ENCODE measurements at places on chromosomes 2 and 18. TPM values are rescaled to one million over a fixed set of nuclear protein-coding genes. Genes with fewer than 3 reads are reported as not detected.

DNA sequence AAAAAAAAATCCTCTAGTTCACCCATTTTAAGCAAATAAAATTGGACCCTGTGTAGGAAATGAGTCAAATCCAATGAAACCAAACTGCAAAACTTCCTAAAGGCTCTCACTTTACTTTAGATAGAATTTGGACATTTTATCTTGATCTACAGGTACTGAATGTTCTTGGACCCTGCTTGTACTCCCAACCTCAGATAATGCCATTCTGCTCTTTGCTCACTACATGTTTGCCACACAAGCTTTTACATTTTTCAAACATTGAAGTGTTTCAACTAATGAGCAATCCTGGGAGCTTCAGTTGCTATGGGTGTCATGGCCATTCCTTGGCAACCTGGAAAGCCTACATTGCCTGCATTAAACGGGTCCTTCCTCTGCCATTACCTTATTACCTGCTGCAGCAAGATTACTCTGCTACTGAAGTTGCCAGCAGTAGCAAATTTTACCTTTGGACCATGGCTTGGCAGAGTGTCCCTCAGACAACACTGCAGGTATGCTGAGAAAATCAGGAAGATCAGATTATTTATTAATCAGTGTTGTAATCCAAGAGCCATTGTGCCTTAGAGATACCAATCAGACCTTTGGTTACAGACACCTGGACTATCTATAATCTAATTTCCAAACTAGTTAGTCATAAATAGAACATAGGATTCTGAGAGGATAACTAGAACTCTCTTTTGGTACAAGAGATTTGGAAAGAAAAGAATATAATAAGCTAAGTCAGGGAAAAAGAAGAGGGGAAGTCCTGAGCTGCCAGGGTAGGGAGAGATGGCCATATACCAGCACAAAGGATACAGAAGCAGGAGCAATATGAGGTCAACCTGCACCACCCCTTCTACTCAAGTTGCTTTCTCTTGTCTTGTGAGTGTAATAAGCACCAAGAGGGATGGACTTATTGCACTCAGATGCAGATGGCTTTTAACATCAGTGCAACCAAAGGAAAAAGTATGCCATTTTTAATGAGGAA lies 293.3 kb upstream of the TFPI start:
- no peaks in the 10 kb centered on the region for H3K36me3 ChIP-seq
- H3K27me3 ChIP-seq = no peaks in the 10 kb centered on the region
- no peak for DNase-seq
- no peak overlapping the region for H3K27ac ChIP-seq
- no peaks in the 10 kb centered on the region for H3K4me1 ChIP-seq

GRCh38 chr2:105297216-105297615 lies 32.3 kb downstream of the TGFBRAP1 start:
- H3K36me3 ChIP-seq = peaks cover 10% of the 10 kb centered on the region
- no peak overlapping the region for H3K27ac ChIP-seq
- peaks cover 3% of the 10 kb centered on the region for H3K4me1 ChIP-seq

DNA sequence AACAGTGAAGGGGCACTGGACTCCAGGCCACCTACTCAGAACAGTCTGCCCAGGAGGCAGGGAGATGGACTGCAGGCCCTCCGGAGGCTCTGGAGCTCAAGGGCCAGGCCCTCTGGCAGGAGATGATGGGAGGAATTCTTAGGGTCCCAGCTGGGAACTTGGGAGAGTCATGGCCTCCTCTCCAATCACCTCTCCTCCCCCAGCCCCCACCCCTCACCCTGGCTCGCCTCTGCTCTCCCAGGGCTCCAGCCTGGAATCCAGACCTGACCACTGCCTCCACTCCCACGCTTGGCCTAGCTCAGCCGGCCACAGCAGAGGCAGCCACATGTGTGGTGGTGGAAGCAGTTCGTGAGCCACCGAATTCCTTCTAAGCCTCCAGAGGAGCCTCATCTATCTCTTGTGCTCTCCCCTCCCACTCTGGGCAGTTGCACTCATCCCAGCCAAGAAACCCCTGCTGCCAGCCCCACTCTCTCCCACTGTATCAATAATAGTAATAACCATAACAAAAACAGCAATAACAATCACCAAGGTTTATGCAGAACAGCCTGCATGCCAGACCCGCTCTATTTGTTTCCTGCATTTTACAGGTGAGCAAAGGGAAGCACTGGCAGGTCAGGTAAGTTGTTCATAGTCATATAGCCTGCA lies 67.4 kb downstream of the TNS1 start:
- H3K36me3 ChIP-seq = no peaks in the 10 kb centered on the region
- H3K4me3 ChIP-seq = no peak overlapping the region
- H3K27me3 ChIP-seq = no peaks in the 10 kb centered on the region
- no peaks in the 10 kb centered on the region for H3K4me1 ChIP-seq
- no peak overlapping the region for H3K27ac ChIP-seq

Gene TMEM163
- not detected for total RNA-seq

- no peak overlapping the region for H3K4me3 ChIP-seq
- H3K4me1 ChIP-seq = peaks cover 28% of the 10 kb centered on the region
- no peak for DNase-seq
- H3K27ac ChIP-seq = no peak overlapping the region
- no peaks in the 10 kb centered on the region for H3K36me3 ChIP-seq
- no peaks in the 10 kb centered on the region for H3K27me3 ChIP-seq
These were observed 565.1 kb downstream of the ARHGAP15 start for GRCh38 chr2:143694335-143694734.

- H3K4me1 ChIP-seq = no peaks in the 10 kb centered on the region
- H3K27me3 ChIP-seq = no peaks in the 10 kb centered on the region
- H3K4me3 ChIP-seq = no peak overlapping the region
- no peaks in the 10 kb centered on the region for H3K36me3 ChIP-seq
These were observed 147.3 kb downstream of the RDH14 start for GRCh38 chr2:18412980-18413675.

All from GM12878 (cell line).